ENCODE measurements at places on chromosomes 7 and 10.

DNA sequence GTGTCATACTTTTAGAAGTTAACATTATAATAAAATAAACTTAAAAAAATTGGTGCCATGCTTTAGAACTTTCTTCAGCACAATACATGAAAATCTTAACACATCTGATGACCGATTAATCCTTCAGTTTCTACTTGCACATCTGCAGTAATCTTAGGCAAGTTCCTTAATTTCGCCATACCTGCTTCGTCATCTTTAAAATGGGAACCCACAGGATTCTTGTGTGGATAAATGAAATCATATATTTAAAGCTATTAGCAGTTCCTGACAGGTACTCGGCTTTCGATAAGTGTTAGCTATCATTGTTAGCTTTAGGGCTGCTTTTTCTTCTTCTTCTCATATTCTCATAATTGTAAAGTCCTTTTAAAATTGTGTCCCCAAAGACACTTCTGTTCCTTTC is 907 bp upstream of the VPS50 start:
- DNase-seq, result no peak

GRCh38 chr7:113013761-113014449 is 72.7 kb downstream of the GPR85 start:
- DNase-seq, result no peak

DNA sequence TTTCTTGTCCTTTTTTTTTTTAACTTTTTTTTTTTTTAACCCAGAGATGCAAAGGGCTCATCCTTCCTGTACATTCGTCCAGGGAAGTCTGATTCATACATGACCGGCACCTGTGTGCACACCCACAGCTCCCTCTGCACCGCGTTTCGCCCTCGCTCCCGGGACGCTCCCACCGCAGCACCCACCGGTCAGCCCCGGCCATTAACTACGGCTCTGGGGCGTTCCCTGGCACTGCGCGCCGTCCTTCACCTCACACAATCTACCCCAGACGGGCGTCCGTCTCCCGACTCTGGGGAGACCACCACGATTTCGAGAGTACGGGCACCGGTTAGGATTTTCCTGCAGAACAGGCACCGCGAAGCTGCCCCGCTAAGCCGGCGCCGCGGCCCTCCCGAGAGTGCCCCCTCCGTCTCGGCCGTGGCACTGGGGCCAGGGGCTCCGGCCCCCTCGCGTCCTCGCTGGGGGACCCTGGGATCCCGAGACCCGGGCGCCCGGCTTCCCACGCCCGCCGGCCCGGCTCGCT is 452 bp downstream of the ATE1 start:
- peak; percentile 6 for DNase-seq

DNA sequence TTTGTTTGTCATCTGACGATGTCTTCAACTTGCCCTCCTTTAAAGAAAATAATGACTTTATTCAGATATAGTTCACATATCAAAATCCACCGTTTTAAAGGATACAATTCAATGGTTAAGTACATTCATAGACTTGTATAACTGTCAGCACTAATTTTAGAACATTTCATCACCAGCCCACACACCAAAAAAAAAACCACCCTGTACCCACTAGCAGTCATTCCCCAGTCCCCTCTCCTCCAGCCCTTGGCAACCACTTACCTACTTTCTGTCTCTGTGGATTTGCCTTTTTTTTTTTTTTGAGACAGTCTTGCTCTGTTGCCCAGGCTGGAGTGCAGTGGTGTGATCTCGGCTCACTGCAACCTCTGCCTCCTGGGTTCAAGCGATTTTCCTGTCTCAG is 5.3 kb upstream of the HILPDA start:
- no peak for DNase-seq

GRCh38 chr7:36036590-36036989 is 116.5 kb upstream of the EEPD1 start:
- no peak for DNase-seq

DNA sequence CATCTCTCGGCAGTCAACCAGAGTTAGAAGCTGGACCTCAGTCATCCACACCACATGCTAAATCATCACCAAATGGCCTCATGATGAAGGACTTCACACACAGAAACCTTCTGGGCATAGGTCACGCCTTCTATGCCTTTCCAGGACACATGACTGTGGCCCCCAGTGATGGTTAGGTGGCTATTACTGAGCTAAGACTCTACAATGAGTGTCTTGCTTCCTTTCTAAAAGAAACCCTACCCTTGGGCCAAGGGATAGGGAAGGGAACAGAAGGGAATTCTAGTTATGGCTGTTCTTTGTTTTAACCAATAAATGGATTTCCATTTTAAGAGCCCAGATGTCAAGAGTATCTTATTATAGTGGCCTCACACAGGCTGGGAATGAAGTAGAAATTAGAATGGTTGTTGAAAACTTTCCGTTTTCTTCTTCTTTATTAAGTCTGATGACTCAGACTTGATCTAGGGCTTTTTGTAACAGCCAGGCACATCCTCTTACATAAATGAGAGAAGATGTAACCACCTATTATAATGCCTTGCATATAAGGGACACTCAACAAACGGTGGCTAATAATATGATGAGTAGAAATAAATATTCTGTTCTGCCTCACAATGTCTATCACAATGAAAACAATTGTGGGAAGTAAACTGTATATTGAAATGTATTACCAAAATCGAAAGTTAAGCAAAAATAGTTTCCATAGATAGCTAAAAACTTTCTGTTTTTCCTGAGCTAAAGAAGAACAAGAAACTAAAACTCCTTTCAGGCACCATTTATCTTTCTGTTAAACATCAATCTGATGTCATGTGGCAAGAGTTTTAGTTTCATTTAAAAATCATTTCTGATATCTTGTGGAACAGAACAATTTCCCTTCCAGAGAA is 62.5 kb upstream of the TOMM7 start:
- DNase-seq, result no peak

DNA sequence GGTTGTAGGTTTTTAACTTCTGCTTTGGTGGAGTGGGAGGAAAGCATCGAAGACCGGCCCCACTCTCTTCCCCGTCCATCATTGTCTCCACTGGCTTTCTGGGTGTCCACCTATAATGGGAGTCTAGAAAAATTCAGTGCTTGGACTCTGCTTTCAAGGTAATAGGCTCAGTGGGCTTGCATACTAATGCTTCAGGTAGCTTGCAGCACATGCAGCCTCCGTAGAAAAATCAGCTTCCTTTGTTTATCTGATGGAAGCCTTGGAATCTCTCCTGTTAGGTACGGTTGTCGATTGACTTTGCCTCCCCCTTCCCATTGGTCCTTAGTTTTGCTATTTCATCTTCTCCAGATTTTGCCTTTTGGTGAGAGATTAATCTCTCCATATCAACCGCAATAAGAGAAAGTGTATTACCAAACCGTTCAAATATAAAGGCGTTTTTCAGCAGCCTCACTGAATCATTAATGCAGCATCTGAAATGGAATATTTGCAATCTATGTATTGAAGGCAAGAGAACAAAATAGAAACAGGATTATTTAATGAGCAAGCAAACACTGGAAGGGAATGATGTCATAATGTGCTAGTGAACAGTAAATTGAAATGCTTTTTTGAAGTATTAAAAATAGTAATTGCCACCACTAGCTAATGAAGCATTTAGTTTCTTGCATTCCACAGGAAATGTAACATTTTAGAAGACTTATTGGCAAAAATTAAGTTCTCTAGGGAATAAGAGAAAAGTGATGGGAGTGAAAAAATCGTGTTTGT is 944 bp downstream of the AVL9 start:
- DNase-seq, result no peak

GRCh38 chr7:151404216-151405011 is 5.4 kb downstream of the WDR86 start:
- no peak for DNase-seq

GRCh38 chr7:50735333-50735732 is 47.4 kb downstream of the GRB10 start:
- DNase-seq, result no peak

GRCh38 chr7:139714163-139714901 is 63.5 kb downstream of the HIPK2 start:
- DNase-seq, result no peak

Data from stimulated activated CD8-positive, alpha-beta memory T cell treated with anti-CD3 and anti-CD28 coated beads, Interleukin-7, amount 100 ng/mL, for 1 hour (primary cell).